ENCODE measurements at places on chromosomes 2 and 18. TPM values are rescaled to one million over a fixed set of nuclear protein-coding genes. Genes with fewer than 3 reads are reported as not detected.

DNA sequence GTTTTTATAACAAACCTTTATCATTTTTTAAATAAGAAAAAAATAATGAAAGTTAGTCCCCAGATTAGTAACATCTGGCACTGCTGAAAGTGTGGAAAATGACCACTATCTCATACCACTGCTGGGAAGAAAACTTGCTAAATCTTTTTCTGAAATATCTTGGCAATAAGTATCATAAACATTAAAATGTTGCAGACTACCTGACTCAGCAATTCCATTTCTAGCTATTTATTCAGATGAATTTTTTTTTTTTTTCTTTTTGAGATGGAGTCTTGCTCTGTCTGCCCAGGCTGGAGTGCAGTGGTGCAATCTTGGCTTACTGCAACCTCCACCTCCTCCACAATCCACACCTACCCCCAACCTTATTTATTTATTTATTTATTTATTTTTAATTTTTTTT, 35.3 kb upstream of the SOS1 start:
- no peak for DNase-seq

DNA sequence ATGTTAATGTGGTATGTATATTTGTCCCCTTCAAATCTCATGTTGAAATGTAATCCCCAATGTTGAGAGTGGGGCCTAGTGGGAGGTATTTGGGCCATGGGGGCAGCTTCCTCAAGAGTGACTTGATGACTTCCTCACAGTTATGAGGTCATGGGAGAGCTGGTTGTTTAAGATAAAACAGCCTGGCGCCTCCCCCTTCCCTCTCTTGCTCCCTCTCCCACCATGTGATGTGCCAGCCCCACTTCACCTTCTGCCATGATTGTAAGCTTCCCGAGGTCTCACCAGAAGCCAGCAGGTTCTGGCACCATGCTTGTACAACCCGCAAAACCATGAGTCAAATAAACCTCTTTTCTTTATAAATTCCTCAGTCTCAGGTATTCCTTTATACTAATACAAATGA, 258.3 kb upstream of the POU3F3 start:
- no peak for DNase-seq

- no peak for DNase-seq
Measured at GRCh38 chr2:85930129-85931124, 41.6 kb upstream of the ST3GAL5 start.

TMEM17 gene
- not detected for total RNA-seq

- no peak for DNase-seq
Measured at GRCh38 chr18:49476664-49477411, 10.2 kb downstream of the C18orf32 start.

GRCh38 chr2:27087823-27088410, 1.3 kb downstream of the KHK start:
- no peak for DNase-seq

SH3BP4 gene
- total RNA-seq = 0.15 TPM

Data from T-helper 17 cell (primary cell).